ENCODE measurements at places on chromosomes 3 and 15.

DNA sequence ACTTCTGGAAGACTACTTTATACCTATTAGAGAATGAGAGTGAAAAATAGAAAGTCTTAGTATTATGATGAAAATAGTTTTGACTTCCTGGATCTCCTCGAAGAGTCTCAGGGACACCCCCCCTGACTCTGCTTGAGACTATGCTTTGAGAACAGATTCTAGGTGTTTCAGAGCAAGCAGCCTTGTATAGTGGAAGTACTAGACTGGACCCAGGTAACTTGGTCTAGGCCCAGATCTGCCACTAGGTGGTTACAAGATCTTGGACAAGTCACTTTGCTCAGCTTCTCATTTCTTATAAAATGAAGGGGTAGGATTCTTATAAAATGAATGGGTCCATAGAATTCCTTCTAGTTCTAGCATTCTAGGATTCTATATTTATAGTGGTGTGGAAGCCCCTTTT, 9.1 kb downstream of the ABHD5 start:
- DNase-seq: no peak

DNA sequence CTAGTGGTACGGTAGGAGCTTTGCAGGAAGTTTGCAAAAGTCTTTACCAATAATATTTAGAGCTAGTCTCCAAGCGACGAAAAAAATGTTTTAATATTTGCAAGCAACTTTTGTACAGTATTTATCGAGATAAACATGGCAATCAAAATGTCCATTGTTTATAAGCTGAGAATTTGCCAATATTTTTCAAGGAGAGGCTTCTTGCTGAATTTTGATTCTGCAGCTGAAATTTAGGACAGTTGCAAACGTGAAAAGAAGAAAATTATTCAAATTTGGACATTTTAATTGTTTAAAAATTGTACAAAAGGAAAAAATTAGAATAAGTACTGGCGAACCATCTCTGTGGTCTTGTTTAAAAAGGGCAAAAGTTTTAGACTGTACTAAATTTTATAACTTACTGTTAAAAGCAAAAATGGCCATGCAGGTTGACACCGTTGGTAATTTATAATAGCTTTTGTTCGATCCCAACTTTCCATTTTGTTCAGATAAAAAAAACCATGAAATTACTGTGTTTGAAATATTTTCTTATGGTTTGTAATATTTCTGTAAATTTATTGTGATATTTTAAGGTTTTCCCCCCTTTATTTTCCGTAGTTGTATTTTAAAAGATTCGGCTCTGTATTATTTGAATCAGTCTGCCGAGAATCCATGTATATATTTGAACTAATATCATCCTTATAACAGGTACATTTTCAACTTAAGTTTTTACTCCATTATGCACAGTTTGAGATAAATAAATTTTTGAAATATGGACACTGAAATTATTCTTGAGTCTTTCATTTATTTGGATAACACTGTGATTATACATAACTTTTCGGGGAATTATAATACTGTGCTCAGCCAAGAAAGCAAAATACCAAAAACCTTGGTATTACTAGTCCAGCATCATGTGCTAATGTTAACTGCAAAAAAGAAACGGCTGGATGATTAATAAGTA, 2.2 kb downstream of the SOX2 start:
- no peak for DNase-seq

DNA sequence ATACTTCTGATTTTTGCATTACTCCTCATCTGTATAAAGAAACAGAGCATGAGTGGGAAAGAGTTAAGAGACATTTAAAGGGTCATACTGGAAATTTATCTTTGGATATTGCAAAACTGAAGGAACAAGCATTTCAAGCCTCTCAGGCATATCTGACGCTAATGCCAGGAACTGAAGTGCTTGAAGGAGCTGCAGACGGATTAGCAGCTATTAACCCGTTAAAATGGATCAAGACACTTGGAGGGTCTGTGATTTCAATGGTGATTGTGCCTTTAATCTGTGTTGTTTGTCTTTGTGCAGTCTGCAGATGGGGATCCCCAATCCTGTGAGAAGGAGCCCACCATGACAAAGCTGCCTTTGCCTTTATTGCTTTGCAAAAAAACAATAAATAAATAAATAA, 202.5 kb upstream of the UBE3A start:
- DNase-seq: peak; percentile 42

DNA sequence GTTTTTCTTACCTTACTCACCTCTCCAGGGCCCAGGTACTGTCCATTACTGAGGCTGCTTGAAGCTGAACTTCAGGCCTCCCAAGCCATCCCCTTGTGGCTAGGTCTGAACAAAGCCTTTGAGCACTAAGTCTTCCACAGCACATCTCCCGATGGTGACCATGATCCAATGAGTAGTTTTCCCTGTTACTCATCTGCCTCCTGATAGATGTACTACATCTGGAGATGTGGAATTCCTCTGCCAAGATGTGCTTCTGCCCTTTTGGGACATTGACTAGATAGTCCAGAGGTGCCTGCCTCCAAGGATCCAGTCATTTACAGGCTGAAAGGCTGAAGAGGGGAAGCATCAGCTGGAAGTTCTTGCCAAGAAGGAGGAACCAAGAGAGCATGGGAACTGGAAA, 28.9 kb upstream of the SLC35G2 start:
- no peak for DNase-seq

- no peak for DNase-seq
Observed at GRCh38 chr15:31214864-31215489, 111.7 kb upstream of the KLF13 start.

- no peak for DNase-seq
Observed at GRCh38 chr3:32373276-32373675, 18.4 kb upstream of the CMTM7 start.

- no peak for DNase-seq
Observed at GRCh38 chr3:78668302-78668701, 1099.5 kb downstream of the ROBO1 start.
